ENCODE measurements at places on chromosomes 3 and 15. TPM values are rescaled to one million over a fixed set of nuclear protein-coding genes. Genes with fewer than 3 reads are reported as not detected.

DNA sequence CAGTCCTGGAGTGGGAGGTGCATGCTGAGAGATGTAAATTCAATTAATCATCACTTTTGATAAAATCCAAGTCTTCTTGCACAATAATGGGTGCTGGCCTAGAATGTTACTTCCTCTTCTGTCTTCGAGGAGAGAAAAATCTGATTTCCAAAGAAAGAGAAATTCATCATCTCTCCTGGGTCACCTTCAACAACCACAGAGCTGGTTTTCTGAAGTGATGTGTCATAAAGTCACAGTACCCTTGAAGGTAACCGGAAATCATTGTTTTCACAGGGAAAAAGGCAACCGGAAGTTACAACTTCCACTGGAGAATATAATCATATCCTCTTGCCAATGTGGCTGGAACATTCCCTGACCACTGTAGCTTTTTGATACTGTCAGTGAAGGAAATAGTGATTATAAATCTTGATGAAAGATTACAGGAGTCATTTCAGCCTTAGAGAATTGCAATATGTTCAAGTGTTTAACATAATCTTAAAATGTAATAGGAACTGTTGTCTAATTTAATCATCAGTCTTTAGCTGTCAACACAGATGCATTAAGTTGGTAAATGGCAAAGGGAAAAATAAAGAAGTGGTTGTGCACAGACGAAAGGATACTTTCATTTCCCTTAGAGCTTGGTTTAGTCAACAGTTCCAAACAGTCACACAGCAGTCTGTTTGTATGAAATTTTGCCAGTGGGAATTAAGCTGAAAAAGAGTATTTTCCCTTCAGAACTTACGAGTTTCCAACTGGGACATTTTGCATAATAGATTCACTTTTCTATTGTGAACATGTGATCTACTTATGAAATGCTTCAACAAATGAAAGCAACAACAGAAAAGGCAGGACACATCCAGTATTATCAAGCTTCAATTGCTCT, 106.5 kb upstream of the SLC4A7 start:
- no peaks in the 10 kb centered on the region for H3K27me3 ChIP-seq
- no peak for DNase-seq
- H3K27ac ChIP-seq = peak overlapping the region; percentile 91

DNA sequence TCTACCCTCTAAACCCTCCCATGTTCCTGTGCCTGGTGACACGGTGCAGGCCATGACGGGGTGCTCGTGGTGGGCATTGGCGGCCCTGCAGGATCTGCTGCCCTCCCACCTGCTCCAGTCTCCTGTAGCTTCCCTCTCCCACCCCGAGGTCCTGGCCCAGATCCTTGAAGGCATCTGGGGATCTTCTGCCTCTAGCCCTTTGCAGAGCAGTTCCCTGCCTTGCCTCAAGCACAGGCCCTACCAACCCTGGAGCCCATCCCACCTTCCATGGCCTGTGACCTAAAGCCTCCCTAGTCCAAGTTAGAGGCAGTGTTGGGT, 27.5 kb upstream of the SEC13 start:
- no peak overlapping the region for H3K27ac ChIP-seq
- peaks cover 6% of the 10 kb centered on the region for H3K27me3 ChIP-seq
- peaks cover 14% of the 10 kb centered on the region for H3K4me1 ChIP-seq
- DNase-seq = peak; percentile 76

- peaks cover 24% of the 10 kb centered on the region for H3K4me1 ChIP-seq
- H3K27me3 ChIP-seq = peaks cover 2% of the 10 kb centered on the region
- no peak overlapping the region for H3K4me3 ChIP-seq
- no peak for DNase-seq
- no peak overlapping the region for H3K27ac ChIP-seq
Measured at GRCh38 chr3:55690726-55691125, 203.6 kb upstream of the WNT5A start.

DNA sequence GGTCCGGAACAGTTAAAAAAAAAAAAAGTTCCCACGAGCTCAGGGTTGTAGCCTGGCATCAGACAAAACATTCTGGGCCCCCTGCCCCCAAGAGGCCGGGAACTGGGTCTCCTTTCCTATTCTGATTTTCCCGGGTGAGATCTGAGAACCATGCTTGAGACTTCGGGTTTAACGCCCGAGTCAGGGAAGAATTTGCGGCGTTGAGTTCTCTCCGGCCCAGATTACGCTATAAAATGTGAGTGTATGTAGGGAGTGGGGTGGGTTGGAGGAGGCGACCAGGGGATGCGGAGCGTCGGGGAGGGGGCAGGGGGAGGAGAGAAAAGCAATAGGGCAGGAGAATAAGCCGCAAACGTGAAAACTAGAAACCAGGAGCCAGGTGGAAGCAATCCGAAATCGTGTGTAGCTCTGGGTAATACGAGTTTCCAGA, 2.7 kb downstream of the ZIC1 start:
- H3K4me3 ChIP-seq = peak overlapping the region; percentile 64
- peak overlapping the region; percentile 30 for H3K27ac ChIP-seq
- peaks cover 54% of the 10 kb centered on the region for H3K4me1 ChIP-seq
- H3K27me3 ChIP-seq = peaks cover 57% of the 10 kb centered on the region

DNA sequence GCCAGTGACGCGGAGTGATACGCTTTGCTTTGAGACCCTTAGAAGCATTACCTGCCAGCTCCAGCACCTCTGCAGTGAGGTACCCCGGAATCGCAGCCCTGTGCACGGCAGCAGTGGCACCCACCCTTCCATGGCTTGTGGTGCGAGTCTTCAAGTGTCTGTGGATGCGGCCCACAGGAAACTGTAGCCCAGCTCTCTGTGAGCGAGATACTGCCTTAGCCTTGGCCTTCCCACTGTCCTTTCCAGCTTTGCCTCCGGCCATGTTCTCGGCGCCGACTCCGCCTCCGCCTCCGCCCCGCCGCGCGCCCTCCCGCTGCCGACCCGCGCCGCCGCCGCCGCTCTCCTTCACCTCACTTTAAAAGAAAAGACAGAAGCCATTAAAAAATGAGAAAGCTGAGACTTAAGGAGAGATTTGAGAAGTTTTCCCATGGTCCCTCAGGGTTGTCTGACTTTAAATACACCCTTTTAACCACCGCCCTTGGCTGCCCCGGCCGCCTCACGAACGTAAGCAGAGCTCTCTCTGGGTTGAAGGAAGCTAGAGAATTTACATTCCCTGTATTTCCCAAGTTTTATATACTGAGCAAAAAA, 78.5 kb upstream of the FAM174B start:
- H3K27ac ChIP-seq = peak overlapping the region; percentile 59
- no peaks in the 10 kb centered on the region for H3K27me3 ChIP-seq
- H3K36me3 ChIP-seq = peaks cover 4% of the 10 kb centered on the region
- H3K4me3 ChIP-seq = peak overlapping the region; percentile 68
- no peak for DNase-seq

DNA sequence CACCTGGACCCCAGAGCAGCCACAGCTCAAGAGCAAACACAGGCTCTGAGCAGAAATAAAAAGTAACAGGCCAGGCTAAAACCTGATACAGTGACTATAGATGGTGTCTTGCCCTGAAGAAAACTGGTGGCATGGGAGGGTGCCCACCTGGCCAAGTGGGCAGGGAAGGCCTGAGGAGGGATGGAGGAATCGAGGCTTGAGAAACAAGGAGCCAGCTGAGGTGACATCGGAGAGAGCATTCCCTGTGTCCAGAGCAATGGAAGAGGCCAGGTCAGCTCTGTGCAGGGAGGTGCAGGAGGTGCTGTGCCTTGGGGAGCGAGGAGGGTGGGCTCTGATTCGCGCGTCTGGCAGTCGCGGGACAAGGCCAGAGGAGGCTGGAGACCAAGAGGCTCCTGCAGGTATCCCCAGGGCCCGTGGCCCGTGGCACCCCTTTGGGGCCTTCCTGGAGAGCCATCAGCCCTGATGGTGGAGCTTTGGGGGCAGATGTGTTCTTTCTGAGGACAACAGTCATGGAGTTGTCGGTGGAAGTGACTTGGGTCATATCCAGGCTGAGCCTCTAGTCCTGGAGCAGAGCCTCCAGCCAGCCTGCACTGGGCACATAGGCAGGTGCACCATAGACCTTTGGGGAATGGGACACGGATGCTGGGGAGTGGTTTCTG, 56.1 kb downstream of the PLXNA1 start:
- no peak overlapping the region for H3K27ac ChIP-seq
- peaks cover 28% of the 10 kb centered on the region for H3K4me1 ChIP-seq
- DNase-seq = peak; percentile 86
- no peaks in the 10 kb centered on the region for H3K27me3 ChIP-seq
- no peak overlapping the region for H3K4me3 ChIP-seq

- no peaks in the 10 kb centered on the region for H3K36me3 ChIP-seq
- no peak for DNase-seq
- H3K4me3 ChIP-seq = peak overlapping the region; percentile 57
- peaks cover 6% of the 10 kb centered on the region for H3K27me3 ChIP-seq
- H3K4me1 ChIP-seq = peaks cover 5% of the 10 kb centered on the region
- H3K27ac ChIP-seq = no peak overlapping the region
Measured at GRCh38 chr15:40290918-40291574, 8.2 kb upstream of the ANKRD63 start.

DNA sequence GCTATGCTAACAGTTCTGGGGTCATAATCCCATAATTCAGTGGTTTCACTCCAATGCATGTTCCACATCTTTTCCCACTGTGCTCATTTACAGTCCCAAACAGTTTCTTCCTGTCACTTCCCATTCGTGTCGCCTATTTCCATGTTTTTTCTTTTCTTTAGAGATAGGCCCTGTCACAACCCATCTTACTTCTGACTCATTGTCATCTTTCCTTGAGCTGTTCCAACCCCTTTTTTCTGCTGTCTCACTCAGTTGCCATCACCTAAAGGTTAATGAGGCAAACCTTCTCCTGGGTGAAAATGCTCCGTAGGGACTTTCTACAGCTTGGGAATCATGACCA, 814.5 kb downstream of the VGLL3 start:
- H3K4me1 ChIP-seq = no peaks in the 10 kb centered on the region
- H3K27ac ChIP-seq = no peak overlapping the region
- no peaks in the 10 kb centered on the region for H3K36me3 ChIP-seq

- H3K27me3 ChIP-seq = no peaks in the 10 kb centered on the region
- DNase-seq = no peak
- H3K27ac ChIP-seq = peak overlapping the region; percentile 90
- no peaks in the 10 kb centered on the region for H3K36me3 ChIP-seq
- peaks cover 31% of the 10 kb centered on the region for H3K4me1 ChIP-seq
Measured at GRCh38 chr15:98077186-98077585, 116.7 kb downstream of the ARRDC4 start.

GRCh38 chr15:97156739-97157265, 803.7 kb upstream of the ARRDC4 start:
- no peak for DNase-seq
- H3K27ac ChIP-seq = no peak overlapping the region
- peaks cover 5% of the 10 kb centered on the region for H3K27me3 ChIP-seq

- no peak for DNase-seq
- no peaks in the 10 kb centered on the region for H3K27me3 ChIP-seq
- no peak overlapping the region for H3K4me3 ChIP-seq
Measured at GRCh38 chr15:80514071-80514780, 110.0 kb downstream of the ARNT2 start.

- no peak overlapping the region for H3K4me3 ChIP-seq
- no peak overlapping the region for H3K27ac ChIP-seq
- H3K4me1 ChIP-seq = no peaks in the 10 kb centered on the region
- no peaks in the 10 kb centered on the region for H3K36me3 ChIP-seq
Measured at GRCh38 chr3:167978071-167978470, 117.7 kb downstream of the GOLIM4 start.

DNA sequence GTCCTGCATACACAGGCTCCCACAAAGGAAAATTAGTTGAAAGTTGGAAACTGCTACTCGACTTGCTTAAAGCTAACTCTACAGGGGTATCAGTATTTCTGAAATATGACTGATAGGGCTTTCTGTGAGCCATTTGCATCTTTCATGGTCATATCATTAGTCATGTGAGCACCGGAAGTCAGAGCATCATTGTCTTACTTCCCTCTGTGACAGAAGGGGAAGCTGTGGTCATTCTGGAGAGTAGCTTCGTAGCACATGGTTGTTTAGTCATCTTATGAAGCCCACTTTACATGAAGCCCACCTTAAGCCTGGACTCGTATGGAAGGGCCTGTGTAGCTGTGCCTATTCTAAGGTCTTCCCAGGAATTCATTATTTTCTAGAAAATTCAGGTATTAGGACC, 69.0 kb downstream of the COL6A5 start:
- H3K4me1 ChIP-seq = no peaks in the 10 kb centered on the region
- peaks cover 14% of the 10 kb centered on the region for H3K27me3 ChIP-seq
- no peak for DNase-seq
- H3K27ac ChIP-seq = no peak overlapping the region

DNA sequence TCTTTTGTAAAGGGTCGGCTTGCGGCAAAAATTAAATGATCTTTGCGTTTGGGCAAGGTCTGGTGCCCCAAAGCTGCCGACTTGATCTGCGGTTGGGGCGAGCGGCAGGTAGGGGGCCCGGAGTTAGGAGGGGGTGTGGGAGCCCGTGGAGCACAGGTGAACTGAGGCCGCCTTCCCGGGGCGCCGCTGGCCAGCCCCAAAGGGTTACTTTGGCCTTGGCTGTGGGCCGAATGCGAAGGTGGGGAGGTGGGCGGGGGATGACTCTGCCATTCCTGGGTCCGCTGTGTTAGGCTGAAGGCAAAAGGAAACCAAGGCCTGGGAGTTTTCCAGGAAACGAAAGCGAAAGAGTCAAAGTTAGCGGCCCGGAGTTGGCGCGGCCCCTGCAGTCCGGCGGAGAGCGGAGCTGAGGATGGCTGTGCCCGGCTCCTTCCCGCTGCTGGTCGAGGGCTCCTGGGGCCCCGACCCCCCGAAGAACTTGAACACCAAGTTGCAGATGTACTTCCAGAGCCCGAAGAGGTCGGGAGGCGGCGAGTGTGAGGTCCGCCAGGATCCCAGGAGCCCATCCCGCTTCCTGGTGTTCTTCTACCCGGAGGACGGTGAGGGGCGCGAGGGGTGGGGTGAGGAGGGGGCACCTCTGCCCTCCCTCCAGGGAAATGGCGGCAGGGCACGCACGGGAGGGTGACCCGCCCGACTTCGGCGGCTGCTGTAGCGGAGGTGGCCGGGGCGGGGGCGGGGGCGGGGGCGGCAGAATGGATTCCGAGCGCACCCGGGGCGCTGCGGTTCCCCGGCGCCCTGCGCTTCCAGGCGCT, at the start of gene PARP14:
Gene PARP14, plus strand, starts transcription at position 365 of the 809 bp plus-strand sequence. Its CDS starts 45 bp downstream, at position 410.
- DNase-seq = no peak
- H3K4me1 ChIP-seq = peaks cover 42% of the 10 kb centered on the region
- H3K4me3 ChIP-seq = peak within 1 kb of the TSS; percentile 82
- peak within 1 kb of the TSS; percentile 92 for H3K27ac ChIP-seq
- H3K27me3 ChIP-seq = no peaks in the 10 kb centered on the region
- H3K36me3 ChIP-seq = peaks cover 2% of the 10 kb centered on the region

DNA sequence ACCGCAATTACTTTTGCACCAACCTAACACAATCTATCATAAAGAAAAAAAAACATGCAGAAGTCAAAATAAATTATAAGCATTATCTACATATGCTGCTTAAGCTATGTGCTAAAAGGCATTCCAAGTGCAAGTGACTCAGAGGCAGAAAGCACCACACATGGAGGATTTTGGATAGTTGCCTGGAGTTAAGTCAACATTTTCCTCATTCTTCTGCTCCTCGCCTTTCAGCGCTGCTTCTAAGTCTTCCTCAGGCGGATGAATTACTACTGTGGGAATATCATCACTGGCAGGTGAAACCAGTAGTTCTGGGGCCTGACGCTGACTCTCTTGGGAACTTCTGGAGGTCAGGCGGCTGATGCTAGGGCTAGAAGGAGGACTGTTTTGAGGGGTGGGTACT, 53.1 kb downstream of the SLC4A7 start:
- peaks cover 22% of the 10 kb centered on the region for H3K36me3 ChIP-seq
- H3K27me3 ChIP-seq = no peaks in the 10 kb centered on the region
- no peak for DNase-seq
- peaks cover 23% of the 10 kb centered on the region for H3K4me1 ChIP-seq

Gene PYGO1
- total RNA-seq = 21.0 TPM

Gene POPDC2
- 0.80 TPM for total RNA-seq

Gene MANF
- 97.5 TPM for total RNA-seq

Gene VWA5B2
- not detected for total RNA-seq

Gene CFAP100
- not detected for total RNA-seq

Gene UNC13C
- total RNA-seq = 1.1 TPM

Gene TRIM69
- 16.6 TPM for total RNA-seq

Gene HHATL
- not detected for total RNA-seq

Gene EBLN2
- 3.3 TPM for total RNA-seq
